ENCODE measurements at places on chromosomes 16 and 17.
A peak's percentile ranks its signal among the peaks of the same experiment; 100 is the strongest.

DNA sequence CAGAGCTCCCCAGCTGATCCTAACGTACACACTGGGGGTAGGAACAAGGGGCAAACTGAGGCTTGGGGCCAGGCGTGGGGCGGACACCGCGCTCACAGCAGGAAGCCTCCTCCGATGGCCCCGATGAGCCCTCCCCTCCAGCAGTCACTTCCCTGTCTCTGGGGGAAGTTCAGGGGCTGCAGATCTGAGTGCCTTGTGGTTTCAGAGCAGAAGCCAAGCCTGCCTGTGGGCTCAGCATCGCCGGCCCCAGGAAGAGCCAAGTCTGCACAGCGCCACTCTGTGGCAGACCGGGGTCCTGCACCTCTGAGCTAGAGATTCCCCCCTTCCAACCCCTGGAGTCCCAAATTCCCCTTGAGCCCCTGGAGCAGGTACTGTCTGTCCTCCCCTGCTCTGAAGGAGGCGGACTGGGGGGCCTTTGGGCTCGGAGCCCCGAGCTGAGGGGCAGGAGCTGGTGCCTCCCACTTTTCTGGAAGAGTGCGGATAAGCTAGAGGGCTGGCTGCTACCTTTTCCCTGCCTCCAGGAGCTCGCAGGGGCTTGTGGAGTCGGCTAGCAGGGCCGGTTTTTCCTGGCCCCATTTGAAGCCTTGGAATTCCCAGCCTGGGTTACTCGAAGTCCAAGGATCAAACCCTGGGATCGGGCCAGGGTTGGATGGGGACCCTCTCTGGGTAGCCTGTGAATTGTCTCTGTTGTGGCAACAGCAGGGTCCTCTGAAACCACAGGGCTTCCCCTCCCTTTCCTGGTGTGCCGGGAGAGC, 2.9 kb downstream of the GSE1 start:
- DNase-seq, result peak; percentile 53

GRCh38 chr17:51120357-51120738, 320 bp downstream of the SPAG9 start:
- DNase-seq, result no peak

DNA sequence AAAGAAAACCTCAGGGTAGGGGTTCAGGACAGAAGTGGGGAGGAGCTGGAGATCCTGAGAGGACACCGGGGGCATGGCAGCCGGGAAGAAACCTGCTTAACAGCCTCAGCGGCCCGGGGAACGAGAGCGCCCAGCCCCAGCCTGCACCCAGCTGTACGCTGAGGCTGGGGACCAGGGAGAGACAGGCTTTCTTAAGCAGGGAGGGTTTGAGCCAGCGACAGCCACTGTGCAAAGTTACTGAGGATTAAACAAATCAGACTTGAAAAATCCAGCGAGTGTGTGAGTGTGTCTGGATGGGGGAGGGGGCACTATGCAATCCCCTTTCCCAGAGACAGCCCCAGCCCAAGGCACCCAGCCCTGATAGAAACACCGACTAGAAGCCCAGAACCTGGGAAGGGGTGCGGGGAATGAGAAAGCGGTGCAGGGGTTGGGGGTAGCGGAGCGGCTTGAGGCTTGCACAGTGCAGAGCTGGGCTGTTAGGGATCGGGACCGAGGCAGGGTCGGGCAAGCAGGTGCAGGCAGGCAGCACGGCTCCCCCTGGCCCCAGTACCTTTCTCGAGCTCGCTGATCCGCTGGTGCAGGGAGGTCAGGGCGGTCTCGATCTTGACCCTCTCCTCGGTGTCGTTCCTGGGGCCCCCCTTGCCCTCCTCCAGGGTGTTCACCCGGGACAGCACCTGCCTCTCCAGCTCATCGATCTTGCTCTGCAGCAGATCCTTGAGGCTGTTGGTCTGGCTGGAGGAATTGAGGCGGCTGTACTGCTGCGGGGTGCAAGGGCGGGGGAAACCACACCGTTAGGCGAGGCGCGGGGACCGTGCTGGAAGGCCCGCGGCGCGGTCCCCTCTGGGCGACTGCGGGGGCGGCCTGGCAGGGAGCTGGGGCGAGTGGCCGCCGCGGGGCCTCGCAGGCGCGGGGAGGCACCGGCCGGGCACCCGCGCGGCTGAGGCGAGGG, 1.2 kb downstream of the NPTX1 start:
- DNase-seq, result no peak

DNA sequence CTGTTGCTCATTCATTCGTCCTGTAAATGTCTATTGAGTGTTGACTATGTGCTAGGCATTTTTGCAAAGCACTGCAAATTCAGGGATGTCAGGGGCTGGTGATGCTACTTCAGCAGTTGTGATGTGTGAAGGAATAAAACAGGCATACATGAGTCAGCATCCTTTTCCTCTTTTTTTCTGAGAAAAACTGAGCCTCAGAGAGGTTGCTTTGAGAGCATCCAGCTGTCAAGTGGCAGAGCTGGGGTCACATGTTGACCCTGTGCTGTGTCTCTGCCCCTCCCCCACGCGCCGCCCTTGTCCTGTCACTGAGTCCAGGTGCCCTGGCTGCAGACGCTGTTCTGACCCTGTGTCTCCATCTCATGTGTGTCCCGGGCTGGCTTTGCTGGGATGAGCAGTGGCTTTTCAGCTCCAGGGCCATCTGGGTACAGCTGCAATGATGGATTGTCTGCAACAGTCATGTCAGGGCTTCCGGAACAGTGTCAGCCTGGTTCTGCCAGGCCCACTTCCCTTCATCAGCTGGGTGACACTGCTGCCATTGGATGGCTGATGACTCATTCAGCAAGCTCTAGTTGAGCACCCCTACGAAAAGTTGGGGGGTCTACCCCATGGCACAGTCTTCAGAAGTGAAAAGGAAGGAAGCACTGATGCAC, 14.9 kb downstream of the SEC14L5 start:
- DNase-seq, result no peak

DNA sequence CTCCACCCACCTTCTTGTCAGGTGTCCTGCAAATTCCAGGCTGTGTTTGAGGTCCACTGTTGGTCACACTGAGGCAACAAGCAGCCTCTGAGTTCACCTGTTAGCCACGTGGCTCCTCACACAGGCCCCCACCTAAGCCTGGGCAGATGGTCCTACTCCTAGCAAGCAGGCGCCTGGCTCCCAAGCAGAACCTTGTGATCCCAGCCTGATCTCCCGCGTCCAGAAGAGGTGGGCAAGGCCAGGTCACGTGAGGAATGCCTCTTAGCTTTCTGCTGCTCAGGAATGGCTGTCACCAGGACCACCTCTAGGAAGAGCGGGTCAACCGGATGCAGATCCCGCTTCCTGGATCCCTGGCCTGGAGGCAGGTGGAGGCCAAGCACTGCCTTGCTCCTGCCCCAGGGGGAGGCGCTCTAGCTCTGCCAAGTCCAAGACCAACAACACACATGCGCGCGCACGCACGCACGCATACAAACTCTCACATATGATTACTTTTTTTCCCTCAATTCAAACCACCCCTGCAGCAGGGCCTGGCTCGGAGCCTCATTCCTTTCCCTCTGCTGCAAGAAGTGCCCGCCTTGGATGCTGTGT, 9.5 kb downstream of the CYB561 start:
- no peak for DNase-seq
